Sigmoid colon (tissue), 7 donors: ENCODE measurements at places on chromosomes 2 and 18. TPM values are rescaled to one million over a fixed set of nuclear protein-coding genes. Genes with fewer than 3 reads are reported as not detected.

DNA sequence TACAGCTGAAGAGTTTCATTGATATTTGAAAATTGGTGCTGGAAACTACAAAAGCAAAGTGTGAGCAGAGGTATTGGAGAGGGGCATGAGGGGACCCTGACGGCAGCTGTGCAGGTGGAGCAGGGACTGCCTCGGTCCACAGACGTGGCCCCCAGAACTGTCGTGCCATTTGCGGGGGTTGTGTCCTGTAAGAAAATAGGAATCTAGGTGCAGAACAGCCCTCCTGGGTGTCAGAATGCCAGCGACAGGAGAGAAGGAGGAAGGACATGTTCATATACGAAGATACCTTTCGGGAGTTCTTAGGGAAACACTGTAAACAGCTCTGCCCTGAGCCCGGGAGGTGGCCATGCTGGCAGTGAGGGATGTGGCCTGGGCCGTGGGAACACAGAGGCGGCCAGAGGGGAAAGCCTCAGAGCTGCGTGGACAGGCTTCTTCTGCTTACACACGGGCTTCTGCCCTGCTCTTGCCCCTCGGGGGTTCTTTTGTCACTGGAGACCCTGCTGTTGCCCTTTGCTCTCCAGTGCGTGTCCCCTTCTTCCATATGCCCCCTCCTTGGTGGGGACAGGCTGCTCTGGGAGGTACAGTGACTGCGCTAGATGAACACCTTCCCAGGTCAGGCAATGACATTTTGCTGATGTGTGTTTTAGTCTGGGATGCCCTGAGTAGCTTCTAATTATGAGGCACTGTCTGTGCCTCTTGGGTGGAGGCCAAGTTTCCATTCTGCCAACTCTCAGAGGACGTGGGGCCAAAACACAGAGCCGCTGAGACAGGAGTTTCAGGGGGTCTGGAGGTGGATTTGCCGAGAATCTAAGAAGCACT lies 81.9 kb upstream of the TXNDC2 start:
- peak overlapping the region; percentile 66 for H3K27ac ChIP-seq
- H3K4me1 ChIP-seq, result peaks cover 49% of the 10 kb centered on the region
- DNase-seq, result peak; percentile 85
- no peaks in the 10 kb centered on the region for H3K36me3 ChIP-seq
- H3K27me3 ChIP-seq, result no peaks in the 10 kb centered on the region
- H3K4me3 ChIP-seq, result no peak overlapping the region

DNA sequence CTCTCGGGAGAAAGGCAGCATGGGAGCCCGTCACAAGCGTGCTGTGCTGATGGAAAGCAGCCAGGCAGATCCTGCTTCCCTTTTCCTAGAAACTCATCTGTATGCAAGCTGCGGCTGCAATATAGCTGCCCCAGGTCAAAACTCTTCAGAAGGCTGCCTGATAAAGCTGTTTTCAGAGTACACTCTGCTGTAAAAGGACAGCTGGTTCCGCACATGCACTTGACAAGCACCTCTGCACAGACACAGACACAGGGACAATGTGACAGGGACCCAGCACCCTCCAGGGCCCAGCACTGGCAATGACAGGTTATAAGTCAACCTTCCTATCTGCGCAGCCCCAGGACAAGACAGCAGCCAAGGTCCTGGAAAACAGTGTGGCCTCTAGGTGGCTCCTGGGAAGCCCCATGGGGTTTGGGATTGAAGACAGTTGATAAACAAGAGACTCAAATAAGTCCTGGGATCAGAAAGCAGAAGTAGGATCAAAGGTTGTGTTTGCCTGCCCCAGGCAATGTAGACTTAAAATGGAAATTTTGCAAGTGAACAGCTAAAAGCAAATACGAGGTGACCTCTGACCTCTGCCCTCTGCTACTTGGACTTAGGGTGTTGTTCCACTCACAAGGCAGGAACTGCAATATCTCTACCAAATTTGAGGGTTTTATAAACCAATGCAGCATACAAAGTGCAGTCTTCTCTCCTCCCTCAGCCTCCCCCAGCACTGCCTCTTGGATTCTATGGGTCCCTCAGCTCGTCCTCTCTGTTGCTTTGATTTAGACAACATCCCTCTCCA lies 16.9 kb downstream of the SLC66A2 start:
- DNase-seq, result peak; percentile 62
- no peaks in the 10 kb centered on the region for H3K27me3 ChIP-seq
- H3K27ac ChIP-seq, result no peak overlapping the region
- H3K4me1 ChIP-seq, result peaks cover 3% of the 10 kb centered on the region

MTCL1 gene
- total RNA-seq, result 89.2 TPM

DNA sequence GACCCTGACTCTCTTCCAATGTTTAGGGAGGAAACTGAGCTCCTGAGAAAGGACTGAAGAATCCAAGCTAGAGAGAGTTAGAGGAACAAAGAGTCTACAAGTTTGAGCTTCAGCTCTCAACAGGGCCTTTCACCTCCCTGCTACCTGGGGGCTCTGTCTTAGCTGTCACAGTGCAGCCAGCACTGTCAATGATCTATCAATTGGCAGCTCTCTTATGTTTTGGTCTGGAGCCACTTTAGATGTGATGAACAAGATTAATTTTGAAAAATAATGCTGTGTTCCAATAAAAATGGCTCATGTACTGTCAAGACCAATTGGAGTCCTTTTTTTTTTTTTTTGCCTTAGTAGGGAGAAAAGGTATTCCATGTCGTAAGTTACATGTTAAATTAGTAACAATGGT lies 215.8 kb upstream of the TRIB2 start:
- H3K27me3 ChIP-seq, result no peaks in the 10 kb centered on the region
- H3K27ac ChIP-seq, result no peak overlapping the region
- H3K36me3 ChIP-seq, result no peaks in the 10 kb centered on the region
- DNase-seq, result no peak

DNA sequence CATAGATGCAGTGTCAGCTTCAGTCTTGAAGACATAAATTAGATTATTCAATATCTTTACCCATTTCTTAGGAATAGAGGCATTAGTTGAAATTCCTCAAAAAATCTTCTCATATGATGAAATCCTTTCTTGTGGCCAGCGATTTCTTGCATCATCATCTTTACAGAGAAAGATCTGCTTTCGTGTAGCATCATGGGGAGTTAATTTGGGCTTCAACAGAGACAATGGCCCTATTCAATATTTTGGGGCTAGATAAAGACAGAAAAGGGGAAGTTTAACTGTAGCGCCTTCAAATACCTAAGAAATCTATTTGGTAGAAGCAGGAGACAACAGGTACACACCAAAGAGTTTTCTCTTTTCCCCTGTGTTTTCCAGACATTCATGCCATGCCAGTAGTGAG lies 73.8 kb downstream of the TGFA start:
- H3K4me3 ChIP-seq, result no peak overlapping the region
- H3K36me3 ChIP-seq, result no peaks in the 10 kb centered on the region
- H3K27me3 ChIP-seq, result no peaks in the 10 kb centered on the region
- DNase-seq, result no peak

DNA sequence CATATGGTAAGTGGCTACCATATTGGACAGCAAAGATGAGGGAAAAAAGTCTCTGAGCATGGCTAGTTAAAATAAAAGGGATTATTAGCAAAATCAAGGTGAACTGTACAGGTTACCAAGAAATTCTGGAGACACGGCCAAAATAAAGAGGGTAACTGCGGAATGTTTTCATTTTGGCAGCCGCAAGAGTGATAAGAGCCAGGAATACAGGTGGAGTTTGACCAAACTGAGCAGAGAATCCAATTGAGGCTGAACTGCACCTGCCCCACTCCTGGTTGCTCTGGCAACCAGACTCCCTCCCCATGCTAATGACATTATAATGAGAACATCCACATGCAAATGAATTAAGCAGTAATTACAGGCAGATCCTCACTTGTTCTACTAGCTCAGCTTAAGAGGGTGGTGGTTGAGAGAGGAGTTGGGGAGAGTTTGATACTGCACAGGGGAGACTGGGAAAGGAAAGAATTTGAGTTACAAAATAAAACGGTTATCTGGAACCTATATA lies 18.8 kb upstream of the EPHA4 start:
- DNase-seq, result no peak
- H3K4me3 ChIP-seq, result no peak overlapping the region
- no peak overlapping the region for H3K27ac ChIP-seq
- no peaks in the 10 kb centered on the region for H3K36me3 ChIP-seq

- no peaks in the 10 kb centered on the region for H3K27me3 ChIP-seq
- no peak overlapping the region for H3K27ac ChIP-seq
- H3K36me3 ChIP-seq, result no peaks in the 10 kb centered on the region
- H3K4me1 ChIP-seq, result no peaks in the 10 kb centered on the region
- no peak overlapping the region for H3K4me3 ChIP-seq
These were observed 852.4 kb upstream of the FANCL start for GRCh38 chr2:59093571-59093970.

DNA sequence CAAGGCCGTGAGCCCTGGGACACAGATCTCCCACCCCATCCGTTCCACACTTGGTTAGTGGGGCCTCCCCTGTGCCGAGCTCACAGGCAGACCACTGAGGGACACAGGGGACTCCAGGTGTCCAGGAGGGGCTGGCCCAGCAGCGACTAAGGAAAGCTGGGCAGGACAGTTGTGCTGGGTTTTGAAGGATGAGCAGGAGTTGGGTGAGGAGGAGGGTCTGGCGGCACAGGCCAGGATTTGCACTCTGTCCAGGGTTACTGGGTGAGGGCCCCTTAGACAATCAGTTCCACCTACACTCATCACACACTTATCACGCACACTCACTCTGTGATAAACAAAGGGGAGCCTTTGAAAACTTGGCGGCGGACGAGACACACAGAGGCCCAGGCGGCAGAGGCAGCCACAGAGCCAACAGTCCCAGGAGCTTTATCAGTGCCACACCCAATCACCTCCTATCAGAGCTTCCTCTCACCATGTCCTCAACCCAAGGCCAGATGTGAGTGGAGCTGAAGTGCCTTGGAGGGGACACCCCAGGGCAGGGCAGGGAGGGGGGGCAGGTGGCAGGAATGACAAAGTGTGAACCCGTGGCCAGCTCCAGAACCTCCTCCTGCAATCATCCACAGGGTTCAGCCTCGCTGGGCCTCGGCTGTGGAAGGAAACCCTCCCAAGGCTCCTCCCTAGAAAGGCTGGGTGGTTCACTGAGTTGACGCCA lies 26.6 kb downstream of the BIN1 start:
- no peak overlapping the region for H3K4me3 ChIP-seq
- H3K4me1 ChIP-seq, result peaks cover 41% of the 10 kb centered on the region
- H3K27me3 ChIP-seq, result no peaks in the 10 kb centered on the region
- H3K27ac ChIP-seq, result no peak overlapping the region

DNA sequence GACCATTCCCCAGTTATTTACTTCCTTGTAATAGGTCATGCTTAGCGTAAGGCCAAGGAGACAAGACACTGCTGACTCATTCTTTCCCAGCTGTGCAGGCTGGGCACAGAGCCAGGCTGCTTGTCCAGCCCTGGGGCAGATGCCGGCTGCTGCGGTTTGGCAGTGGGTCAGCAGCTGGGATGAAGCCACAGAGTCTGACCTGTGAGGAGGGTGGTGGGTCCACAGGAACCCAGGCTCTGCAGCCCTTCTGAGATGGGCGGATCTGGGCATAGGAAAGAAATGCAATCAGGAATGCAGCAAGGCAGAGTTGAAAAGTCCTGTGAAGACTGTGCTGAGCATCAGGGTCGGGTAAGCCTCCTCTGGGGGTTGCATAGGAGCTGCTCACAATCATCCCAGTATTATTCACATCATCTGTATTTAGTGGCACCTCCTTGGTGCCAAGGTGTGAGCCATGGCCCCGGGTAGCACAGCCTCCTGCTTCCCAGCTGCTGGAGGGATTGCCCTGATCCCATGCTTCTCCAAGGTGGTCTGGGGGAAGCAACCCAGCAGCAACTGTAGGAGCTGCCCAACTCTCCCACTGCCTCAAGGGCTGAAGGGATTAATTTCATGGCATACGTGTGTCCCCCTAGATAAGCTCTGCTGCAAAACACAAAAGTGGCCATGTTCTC lies 139.0 kb downstream of the DDX1 start:
- H3K36me3 ChIP-seq, result no peaks in the 10 kb centered on the region
- no peak overlapping the region for H3K4me3 ChIP-seq
- DNase-seq, result peak; percentile 96
- H3K4me1 ChIP-seq, result no peaks in the 10 kb centered on the region
- no peak overlapping the region for H3K27ac ChIP-seq
- no peaks in the 10 kb centered on the region for H3K27me3 ChIP-seq

GRCh38 chr2:112542984-112543661 lies 858 bp downstream of the POLR1B start:
- peak overlapping the region; percentile 93 for H3K27ac ChIP-seq
- no peaks in the 10 kb centered on the region for H3K4me1 ChIP-seq
- H3K36me3 ChIP-seq, result peaks cover 23% of the 10 kb centered on the region
- H3K4me3 ChIP-seq, result peak overlapping the region; percentile 88
- no peaks in the 10 kb centered on the region for H3K27me3 ChIP-seq
- DNase-seq, result no peak

- H3K4me3 ChIP-seq, result no peak overlapping the region
- H3K36me3 ChIP-seq, result no peaks in the 10 kb centered on the region
- H3K27me3 ChIP-seq, result no peaks in the 10 kb centered on the region
- H3K27ac ChIP-seq, result no peak overlapping the region
- no peaks in the 10 kb centered on the region for H3K4me1 ChIP-seq
- DNase-seq, result no peak
These were observed 191.2 kb downstream of the ANKRD30B start for GRCh38 chr18:14939141-14939540.

SLC35F5 gene
- 54.2 TPM for total RNA-seq

- no peak overlapping the region for H3K4me3 ChIP-seq
- no peaks in the 10 kb centered on the region for H3K36me3 ChIP-seq
- H3K27me3 ChIP-seq, result no peaks in the 10 kb centered on the region
- H3K4me1 ChIP-seq, result no peaks in the 10 kb centered on the region
- H3K27ac ChIP-seq, result no peak overlapping the region
These were observed 33.1 kb upstream of the HDAC4 start for GRCh38 chr2:239433777-239434403.

DNA sequence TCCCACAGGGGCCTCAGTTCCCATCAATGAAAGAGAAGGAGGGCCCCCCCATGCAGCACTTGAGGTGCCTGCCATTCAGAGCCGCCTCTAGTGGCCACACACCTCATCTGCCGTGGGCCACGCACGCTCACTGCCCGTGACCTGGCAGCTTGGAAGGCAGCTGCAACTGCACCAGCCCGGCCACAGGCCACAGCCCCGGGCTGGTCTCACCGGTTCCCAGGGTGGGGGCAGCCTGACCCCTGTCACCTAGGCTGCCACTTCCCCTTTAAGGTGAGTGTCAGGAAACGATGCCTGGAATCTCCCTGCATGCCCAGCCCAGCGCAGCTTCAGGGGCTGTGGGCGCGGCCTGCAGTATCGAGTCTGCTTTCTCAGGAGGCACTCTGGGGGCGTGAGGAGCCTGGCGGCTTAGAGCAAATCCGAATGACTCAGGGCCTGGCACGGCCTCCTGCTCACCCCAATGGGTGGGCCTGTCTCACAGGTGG lies 2.6 kb downstream of the MAB21L4 start:
- H3K36me3 ChIP-seq, result no peaks in the 10 kb centered on the region
- no peaks in the 10 kb centered on the region for H3K27me3 ChIP-seq
- H3K4me3 ChIP-seq, result no peak overlapping the region
- no peaks in the 10 kb centered on the region for H3K4me1 ChIP-seq
- DNase-seq, result no peak

DNA sequence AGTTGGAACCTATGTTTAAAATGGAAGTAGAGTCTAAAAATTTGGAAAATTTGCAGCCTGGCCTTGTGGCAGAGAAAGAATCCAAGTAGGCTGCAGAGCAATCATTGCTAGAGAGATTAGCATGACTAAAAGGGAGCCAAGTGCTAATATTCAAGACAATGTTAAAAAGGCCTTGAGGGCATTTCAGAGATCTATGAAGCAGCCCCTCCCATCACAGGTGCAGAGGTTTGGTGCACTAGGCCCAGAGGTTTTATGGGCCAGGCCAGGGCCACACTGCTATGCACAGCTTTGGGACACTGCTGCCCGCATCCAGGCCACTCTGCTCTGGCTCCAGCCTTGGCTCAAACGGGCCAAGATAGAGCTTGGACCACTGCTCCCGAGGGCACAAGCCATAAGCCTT lies 6.7 kb upstream of the IL1A start:
- no peak overlapping the region for H3K4me3 ChIP-seq
- no peak for DNase-seq
- H3K36me3 ChIP-seq, result no peaks in the 10 kb centered on the region
- H3K27me3 ChIP-seq, result no peaks in the 10 kb centered on the region
- no peak overlapping the region for H3K27ac ChIP-seq

EDAR gene
- total RNA-seq, result not detected
